ENCODE measurements at places on chromosomes 5 and 9.

- no peak for DNase-seq
Measured at GRCh38 chr5:35488791-35489190, 128.9 kb upstream of the SPEF2 start.

GRCh38 chr5:85647349-85648127 lies 970.2 kb upstream of the COX7C start:
- DNase-seq = no peak

GRCh38 chr5:72122602-72123001 lies 15.3 kb downstream of the MAP1B start:
- DNase-seq = no peak

DNA sequence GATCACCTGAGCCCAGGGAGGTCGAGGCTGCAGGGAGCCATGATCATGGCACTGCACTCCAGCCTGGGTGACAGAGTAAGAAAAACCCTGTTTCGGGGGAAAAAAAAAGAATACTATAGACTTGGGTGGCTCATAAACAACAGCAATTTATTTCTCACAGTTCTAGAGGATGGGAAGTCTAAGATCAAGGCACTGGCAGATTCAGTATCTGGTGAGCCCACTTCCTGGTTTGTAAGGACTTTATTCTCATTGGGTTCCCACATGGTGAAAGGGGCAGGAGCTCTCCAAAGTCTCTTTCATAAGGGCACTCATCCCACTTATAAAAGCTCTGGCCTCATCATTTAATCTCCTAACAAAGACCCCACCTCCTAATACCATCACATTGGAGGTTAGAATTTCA lies 8.7 kb downstream of the HINT1 start:
- DNase-seq = no peak

DNA sequence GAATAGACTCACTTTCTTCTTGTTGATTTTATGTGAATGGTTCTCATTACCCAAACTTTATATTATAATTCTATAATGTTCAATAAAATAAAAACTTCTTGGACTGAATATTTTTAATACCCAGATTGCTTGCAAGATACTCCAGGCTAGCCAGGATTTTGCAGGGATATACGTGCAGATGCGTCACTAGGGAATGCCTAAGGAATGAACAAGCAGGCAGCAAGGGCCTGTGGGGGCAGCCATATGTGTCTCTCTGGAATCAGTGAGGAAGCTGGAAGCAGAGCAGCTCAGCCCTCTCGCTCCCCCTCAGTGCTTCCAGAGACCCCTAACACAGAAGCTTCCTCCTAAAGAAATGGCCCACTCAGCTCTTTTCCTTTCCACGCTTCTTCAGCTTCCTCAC lies 457.4 kb downstream of the CCDC171 start:
- no peak for DNase-seq

- DNase-seq = no peak
Measured at GRCh38 chr5:158718738-158719505, 380.8 kb downstream of the EBF1 start.

DNA sequence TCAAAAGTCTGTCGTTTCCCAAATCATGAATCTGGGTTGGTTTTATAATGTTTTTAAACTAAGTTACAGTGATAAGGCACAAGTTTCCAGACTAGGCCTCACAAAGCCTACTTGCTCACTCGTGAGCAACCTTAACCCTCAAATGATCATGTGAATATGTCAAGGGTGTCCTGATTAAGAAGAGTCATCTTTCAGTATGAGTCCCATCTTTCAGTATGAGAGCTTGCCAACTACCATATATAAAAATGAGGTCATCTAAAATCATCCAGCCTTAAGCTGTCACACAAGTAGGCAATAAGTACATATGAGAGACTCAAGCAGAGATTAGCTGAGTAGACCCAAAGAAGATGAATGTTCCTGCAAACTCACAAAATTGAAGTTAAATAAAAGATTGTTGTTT lies 668.4 kb upstream of the FAM174A start:
- no peak for DNase-seq

- no peak for DNase-seq
Measured at GRCh38 chr9:99361817-99362216, 139.7 kb downstream of the SEC61B start.

- DNase-seq = no peak
Measured at GRCh38 chr9:34544035-34544434, 21.2 kb upstream of the ENHO start.

DNA sequence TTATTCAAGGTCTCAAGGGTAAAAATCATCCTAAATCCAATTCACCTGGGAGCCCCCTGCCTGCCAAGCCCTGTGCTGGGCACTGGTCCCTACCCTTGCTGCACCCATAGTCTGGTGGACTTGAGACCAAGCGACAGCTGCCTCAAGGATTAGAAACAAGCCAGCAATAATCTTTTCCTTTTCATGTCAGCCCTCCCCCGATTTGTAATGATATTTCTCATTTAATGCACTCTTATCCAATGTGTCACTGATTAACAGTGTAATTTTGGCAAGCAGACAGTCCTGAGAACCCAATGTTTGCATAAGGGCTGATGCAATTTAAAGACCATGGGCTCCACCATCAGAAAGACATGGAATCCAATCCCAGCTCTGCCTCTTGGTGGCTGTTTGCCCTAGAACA lies 108.9 kb downstream of the ACTL7B start:
- DNase-seq = no peak

GRCh38 chr5:96857924-96858323 lies 18.4 kb upstream of the ERAP2 start:
- no peak for DNase-seq

DNA sequence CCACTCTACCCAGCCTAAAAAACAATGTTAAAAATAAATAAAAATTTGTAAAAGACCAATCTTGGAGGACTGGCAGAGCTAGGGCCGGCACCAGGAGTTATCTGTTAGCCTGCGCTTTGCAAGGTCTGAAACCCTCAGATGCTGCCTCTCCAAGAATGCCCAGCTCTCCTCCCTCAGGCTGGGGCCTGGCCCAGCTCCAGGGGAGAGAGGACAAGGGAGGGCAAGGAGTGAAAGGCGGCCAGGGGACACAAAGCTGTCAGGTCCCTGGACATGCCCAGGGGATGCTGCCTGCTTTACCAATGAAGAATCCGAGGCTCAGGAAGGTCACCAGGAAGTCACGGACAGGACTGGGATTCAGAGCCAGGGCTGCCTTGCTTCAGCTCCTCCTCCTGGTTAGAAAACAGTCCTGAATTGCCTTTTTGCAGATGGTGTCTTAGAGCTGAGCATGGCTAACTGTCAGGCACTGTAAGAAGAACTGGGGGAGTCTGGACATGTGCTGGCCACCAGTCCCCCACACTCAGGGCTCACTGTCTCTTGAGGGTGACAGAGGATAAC lies 5.5 kb upstream of the N4BP3 start:
- no peak for DNase-seq

DNA sequence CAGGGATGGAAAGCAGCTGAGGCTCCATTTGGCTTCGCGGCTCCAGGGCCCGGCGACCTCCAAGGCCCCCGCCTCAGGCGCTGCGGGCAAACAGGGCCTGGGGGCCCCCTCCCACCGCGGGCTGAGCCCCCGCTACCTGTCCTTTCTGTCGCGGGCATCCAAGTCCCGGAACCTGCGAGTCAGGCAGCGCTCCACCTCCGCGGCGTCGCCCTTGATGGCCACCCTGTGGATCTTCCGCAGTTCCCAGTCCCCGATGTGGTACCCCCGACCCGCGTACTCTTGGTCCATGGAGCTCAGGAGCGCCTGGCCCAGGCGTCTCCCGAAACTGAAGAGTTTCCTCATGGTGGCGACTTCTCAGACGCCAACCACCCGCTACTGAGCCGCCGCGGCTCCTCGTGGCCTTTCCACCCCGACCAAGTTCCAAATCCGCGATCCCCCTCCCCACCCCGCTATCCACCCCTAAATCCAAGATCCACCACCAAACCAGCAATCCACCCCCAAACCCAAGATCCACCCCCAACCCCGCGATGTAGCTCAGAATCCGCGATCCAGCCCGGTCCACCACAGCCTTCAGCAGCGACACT lies 86.5 kb upstream of the CCDC180 start:
- DNase-seq = no peak

DNA sequence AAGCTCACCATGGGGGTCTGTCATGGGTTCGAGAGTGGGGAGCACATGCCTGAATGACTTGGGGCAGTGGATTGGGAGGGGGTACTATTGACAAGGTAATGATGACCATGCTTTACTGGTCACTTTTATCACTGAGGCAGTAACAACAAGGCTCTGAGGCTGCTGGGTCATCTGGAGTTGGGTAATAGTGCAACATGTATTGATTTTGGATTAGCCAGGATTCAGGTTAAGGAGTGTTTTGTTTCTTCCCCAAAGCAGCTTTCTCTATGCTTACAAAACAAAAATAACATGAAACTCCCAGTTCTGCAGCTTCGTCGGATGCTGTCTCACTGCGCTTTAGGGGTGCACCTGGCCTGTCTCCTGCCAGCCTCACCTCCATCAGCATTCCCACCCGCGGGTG lies 155.3 kb downstream of the GADD45G start:
- no peak for DNase-seq

GRCh38 chr9:125594223-125594610 lies 112.8 kb downstream of the MAPKAP1 start:
- DNase-seq = no peak

GRCh38 chr5:53071738-53072137 lies 37.8 kb downstream of the MOCS2 start:
- no peak for DNase-seq

GRCh38 chr9:20271096-20271495 lies 351.2 kb downstream of the MLLT3 start:
- DNase-seq = no peak

- DNase-seq = no peak
Measured at GRCh38 chr5:97658116-97658900, 475.3 kb upstream of the RIOK2 start.

DNA sequence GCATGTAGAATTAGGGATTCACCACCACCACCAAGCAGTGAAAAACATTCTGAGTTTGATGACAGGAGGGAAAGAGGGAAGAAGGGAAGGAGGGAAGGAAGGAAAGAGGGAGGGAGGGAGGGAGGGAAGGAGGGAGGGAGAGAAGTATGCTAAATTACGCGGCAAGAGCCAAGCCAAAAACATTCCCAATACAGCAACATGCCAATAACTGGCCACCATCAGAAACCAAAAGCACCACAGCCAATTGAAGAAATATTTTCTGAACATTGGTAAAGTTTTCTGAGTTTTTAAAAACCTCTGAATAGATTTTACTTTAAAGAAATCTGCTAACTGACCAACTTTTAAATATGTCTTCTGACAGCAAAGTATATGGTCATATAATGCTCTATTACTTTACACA lies 36.0 kb downstream of the FNIP1 start:
- DNase-seq = no peak

GRCh38 chr9:32741706-32742105 lies 41.6 kb upstream of the TMEM215 start:
- DNase-seq = no peak

GRCh38 chr9:105880517-105880916 lies 186.2 kb downstream of the TMEM38B start:
- DNase-seq = no peak

DNA sequence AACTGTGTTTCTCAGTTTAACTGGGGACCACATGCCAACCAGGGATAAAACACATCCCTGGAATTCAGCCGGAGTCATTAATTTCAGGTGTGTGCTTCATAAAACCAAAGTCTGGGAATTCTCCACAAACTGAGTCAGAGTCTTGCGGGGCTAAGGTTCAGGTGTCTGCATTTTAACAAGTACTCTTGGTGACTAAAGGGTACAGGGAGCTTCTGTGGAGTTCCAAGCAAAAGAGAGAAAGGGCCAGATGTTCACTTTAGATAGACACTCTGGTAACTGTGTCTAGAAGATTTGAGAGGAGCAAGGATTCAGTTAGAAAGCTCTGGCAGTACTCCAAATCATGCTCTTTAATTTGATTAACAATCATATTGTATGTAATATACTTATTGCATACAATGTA lies 4.0 kb downstream of the NADK2 start:
- no peak for DNase-seq

DNA sequence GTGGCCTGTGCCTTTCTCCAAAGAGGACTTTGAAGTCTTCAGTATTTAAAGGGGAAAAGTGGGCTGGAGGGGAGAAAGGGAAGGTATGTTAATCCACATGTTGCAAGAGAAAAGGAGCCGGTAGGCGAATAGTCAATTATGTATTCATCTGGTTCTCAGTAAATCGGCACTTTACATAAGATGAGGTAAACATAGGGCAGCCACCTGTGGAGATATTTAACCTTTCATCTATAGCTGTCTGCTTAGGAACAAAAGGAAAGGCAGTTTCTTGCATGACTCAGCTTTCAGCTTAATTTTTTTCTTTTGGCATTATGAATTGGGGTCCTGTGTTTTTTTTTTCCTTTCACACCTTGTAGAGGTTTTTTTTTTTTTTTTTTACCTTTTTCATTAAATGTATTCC lies 42.2 kb downstream of the FGD3 start:
- no peak for DNase-seq

- DNase-seq = no peak
Measured at GRCh38 chr9:35675204-35675603, 1.5 kb downstream of the CA9 start.

DNA sequence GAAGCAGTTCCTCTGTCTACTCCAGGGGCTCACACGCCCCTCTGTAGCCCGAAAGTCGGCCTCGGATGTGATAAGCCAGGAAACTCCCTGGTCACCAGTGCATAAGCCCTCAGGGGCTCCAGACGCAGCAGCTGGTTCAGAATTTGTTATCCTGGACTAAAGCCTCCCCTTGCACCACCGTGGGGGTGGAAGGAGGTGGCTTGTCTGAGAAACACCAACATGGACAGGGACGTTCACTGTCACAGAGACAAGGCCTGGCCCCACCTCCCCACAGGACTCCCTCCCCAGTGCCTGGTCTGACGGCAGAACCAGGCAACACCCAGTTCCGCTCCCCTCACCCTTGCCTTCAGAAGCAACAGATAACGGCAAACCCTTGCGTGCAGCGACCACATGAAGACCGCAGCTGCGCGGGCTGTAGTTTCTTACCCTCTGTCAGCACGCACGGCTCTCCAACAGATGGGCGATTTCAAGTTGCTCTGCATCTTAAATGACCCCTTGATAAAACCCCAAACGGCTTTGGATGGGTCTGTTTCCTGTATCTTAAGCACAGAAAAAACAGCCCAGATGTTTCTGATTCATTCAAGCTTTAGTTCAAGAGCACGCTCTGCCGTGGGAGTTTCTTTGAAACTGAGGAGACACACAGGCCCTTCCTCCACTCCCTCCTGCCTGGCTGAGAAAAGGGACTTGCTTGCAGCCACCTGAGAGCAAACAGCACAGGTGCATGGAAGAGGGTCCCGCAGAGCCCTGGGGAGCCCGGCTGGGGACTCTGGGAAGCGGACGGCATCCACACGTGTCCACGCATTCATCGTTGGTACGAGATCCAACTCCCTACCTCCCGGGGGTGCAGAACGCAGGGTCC lies 44.7 kb upstream of the NKD2 start:
- no peak for DNase-seq

- no peak for DNase-seq
Measured at GRCh38 chr5:88890070-88890781, 7.2 kb upstream of the MEF2C start.

GRCh38 chr9:14219850-14220249 lies 94.1 kb downstream of the NFIB start:
- no peak for DNase-seq

Data from T-helper 17 cell (primary cell).